T follicular helper cell (primary cell): ENCODE measurements at places on chromosomes 7 and 10.

- DNase-seq, result no peak
Observed at GRCh38 chr10:21512573-21513404, 12.7 kb downstream of the SKIDA1 start.

- no peak for DNase-seq
Observed at GRCh38 chr10:21458126-21458871, 67.2 kb downstream of the SKIDA1 start.

DNA sequence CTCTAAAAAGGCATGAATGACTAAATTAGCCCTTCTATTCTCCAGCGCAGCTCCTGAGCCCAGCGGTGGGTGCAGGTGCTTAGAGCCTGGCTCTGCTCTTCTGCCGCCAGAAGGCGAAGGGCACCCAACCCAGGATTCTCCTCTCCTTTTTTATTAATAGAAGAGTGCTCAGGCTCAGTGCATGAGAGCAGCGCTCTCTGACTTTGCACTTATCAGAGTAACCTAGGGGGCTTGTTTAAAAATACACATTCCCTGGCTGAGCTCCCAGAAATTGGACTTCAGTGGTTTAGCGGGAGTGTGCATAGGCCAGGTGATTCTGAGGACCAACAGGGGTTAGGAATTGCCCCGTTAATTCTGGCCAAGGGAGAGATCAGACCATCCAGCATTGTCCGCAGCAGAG, 1.7 kb upstream of the PFKP start:
- DNase-seq, result no peak

- DNase-seq, result no peak
Observed at GRCh38 chr7:23093546-23093945, 12.0 kb upstream of the KLHL7 start.

- no peak for DNase-seq
Observed at GRCh38 chr10:4522296-4523000, 303.6 kb upstream of the AKR1E2 start.

DNA sequence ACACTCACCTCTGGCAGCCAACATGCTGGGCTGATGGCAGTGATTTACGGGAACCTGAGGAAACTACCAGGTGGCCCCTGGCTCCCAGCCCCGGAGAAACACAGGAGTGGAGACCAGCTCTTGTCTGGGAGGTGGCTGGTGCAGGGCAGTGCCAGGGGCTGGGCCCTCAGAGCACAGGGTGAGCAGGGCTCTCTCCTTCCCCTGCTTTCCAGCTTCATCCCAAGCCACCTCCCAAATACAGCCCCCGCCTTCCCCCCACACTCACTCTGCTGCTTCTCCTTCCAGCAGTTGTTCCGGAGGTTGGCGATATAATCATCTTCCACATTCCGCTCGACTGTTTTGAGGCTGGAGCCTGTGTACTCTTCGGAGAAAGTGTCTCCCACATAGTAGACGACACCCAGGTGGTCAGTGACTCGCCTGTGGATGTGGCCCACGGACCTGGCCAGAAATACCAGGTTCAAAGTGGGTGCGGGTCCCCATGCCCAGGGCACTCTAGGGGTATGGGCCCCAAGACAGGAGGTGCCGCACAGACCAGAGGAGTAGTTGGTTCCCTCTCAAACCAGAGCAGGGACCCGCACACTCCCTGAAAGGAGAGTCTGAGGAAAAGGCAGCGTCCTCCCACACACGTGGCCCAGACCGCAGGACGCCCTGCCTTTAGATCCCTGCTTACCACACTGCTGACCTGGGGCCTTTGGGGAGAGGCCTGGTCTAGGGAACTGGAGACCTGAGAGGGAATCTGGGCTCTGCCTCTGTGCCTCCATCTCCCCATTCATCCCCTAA, 18.3 kb downstream of the DNAJB12 start:
- no peak for DNase-seq

GRCh38 chr10:123394382-123394781, 240.2 kb downstream of the BUB3 start:
- no peak for DNase-seq

DNA sequence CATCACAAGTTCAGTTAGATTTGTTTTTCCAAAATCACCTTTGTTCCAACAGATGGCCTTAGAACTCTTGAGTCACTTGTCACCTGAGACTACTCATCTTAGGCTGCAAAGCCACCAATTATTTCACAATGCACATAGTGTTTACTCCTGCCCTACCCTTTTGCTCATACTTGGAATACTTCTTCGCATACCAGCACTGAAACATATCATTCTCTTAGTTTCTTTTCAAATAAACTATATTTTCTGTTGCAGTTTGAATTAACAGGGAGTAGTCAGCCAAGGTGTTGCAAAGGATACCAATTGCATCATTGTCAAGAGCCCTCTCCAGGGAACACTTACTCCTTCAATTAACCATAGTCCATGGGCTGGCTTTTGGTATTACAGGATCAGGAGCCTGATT, 71.0 kb downstream of the CASD1 start:
- DNase-seq, result no peak

DNA sequence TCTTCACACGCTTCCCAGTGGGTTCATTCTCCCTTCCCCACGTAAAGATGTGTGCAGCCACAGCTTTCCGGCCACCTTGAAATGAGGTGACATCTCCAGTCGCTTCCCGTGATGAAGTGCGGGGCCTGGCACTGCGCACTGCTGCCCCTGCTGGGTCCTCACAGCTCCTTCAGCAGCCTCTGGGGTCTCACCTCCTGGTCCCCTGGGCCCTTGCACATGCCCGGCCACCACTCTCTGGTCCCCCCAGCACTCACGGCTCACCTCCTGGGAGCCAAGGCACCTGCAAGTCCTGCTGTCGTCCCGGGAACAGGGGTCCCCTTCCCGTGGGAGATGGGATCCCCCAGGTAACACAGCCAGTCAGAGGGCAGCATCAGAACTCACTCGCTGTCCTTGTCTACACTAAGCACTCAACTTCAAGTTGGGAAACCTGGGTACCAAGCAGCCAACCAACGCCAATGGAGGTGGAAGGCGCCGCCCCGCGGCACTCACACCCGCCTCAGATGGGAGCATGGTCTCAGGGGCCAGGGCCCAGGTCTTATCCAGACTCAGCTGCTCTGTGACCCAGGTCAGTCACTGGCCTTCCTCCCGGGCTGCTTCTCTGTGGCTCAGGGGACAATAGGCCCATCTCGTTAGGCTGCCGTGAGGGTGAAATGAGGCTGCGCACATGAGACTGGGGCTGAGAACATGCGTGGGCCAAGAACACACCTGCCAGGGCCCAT, 176.2 kb downstream of the PTPRN2 start:
- no peak for DNase-seq

GRCh38 chr10:11165591-11166543, 148.2 kb downstream of the CELF2 start:
- DNase-seq, result peak; percentile 71

DNA sequence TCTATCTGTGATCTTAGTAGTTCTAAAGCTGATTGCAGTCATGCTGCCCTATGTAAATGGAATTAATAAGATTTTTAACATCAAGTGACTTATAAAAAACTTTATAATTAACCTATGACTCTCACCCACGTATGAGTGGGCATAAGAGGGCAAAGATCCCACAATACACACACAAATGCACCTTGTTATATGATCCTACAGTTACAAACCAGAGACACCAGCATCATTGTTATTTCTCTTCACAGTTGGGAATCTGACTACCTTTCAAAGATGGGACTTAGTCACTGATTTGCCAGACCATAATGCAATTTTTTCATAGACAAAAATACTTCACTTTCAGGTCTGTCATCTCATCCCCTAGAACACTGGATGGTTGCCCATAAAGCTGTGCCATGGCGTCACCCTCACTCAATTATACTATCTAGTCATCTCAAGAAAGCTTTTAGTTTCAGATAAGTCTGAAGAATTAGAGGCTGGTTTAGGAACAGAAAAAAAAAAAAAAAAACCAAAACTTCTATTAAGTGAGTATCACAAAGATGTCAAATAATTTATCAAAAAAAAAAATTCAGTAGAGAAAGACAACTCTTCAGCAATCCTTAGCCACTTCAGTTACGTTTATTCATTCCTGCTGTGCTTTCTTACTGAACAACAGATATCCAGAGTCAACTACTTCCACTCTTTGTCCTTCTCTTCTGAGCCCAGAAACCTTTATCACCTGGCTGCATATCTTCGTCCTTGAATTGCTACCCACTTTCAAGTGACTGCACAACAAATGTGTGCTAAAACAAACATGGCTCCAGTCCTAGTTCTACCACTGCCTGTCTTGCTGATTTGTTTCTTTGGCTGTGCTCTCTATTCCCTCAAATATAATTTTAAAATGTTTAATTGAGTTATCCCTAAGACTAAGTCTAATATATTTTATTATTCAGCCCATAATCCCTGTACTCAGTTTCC, 175.0 kb upstream of the CHRM2 start:
- DNase-seq, result no peak

GRCh38 chr7:43884209-43884608, 14.9 kb upstream of the MRPS24 start:
- DNase-seq, result no peak

GRCh38 chr10:113045147-113046055, 95.4 kb downstream of the TCF7L2 start:
- DNase-seq, result no peak

GRCh38 chr10:58994226-58995057, 182.0 kb upstream of the PHYHIPL start:
- no peak for DNase-seq

- no peak for DNase-seq
Observed at GRCh38 chr10:132967540-132967939, 25.2 kb upstream of the CFAP46 start.

- DNase-seq, result no peak
Observed at GRCh38 chr7:134645935-134646334, 718 bp upstream of the BPGM start.

GRCh38 chr7:85001495-85002345, 185.1 kb downstream of the SEMA3D start:
- DNase-seq, result no peak

- DNase-seq, result no peak
Observed at GRCh38 chr10:118978998-118979350, 50.5 kb upstream of the NANOS1 start.

- DNase-seq, result no peak
Observed at GRCh38 chr7:2614631-2615330, 17.0 kb upstream of the TTYH3 start.

- DNase-seq, result no peak
Observed at GRCh38 chr10:120601999-120602398, 145.0 kb downstream of the PLPP4 start.

- DNase-seq, result no peak
Observed at GRCh38 chr7:139737221-139738100, 40.3 kb downstream of the HIPK2 start.

- DNase-seq, result no peak
Observed at GRCh38 chr7:92916770-92917224, 80.4 kb upstream of the CDK6 start.

GRCh38 chr7:99407872-99408378, 472 bp downstream of the PDAP1 start:
- DNase-seq, result peak; percentile 21

DNA sequence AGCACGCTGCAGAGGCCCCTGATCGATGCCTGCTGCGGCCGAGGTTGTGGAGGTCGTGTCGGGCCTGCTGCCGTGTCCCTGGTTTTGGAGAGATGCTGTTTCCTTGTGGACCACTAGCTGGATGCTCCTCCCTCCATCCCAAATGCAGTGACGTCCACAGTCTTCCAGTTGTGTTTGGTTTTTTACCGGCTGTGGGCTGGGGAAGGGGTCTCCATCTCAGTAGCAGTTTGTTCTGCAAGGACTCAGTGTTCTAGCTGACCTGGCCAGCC, 143.0 kb upstream of the SHH start:
- no peak for DNase-seq

DNA sequence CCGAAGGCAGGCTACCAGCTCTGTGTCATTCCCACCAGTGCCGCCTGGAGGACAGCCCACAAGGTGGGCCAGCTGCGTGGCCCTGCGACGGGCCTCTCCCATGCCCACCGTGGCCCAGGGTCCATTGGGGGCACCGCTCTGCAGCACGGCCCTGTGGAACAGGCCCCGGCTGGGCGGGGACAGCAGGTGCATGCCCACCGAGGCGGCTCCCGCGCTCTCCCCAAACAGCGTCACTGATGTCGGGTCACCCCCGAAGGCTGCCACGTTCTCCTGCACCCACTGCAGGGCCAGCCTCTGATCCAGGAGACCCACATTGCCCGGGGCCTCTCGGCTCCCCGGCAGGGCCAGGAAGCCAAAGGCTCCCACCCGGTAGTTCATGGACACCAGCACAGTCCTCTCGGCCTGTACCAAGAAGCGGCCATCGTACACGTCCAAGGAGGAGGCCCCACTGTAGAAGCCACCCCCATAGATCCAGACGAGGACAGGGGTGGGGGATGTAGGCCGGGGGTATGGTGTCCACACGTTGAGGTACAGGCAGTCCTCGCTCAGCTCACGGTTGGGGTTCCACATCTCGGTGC, 2.3 kb downstream of the ACHE start:
- no peak for DNase-seq

- no peak for DNase-seq
Observed at GRCh38 chr10:111833251-111833650, 350.3 kb downstream of the GPAM start.

DNA sequence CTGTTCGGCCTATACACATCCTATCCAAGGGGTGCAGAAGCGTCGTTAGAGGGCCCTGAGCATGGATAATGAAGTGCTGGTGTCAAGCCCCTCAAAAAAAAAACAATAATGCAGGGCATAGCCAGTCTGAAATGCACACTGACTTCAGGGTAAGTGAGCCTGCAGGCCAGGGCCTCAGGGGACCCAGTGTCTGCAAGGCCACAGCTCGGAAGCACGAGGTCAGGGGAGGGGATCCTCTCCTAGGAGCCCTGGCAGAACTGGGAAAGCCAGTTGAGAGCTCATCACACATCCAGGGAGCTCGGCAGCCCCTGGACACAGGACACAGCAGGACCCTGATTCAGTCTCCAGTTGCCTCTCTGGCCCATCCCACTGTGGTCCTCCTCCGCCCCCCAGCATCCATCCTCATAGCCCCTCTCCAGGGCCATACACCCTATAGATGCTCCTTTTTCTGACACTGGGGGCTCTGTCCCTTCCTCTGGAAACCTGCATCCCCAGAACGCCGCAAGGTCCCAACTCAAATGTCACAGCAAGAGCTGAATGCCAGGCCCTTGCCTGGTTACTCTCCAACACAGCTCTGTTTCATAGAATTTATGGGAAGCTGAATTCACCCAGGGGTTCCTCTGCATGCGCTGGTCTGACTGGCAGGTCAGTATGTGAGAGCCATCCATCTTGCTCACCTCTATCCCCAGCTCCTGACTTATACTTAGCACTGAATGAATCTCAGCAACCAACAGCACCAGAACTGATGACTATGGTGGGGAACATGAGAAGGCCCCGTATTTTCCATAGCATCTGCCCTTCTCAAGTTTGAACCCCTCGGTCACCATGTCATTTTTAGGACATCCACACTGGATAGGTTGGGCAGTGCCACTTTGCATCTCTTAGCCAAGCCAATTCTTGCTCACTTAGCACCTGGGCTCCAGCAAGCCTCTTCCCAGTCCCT, 717.0 kb upstream of the IGFBP3 start:
- no peak for DNase-seq
